Stimulated activated CD8-positive, alpha-beta memory T cell treated with anti-CD3 and anti-CD28 coated beads, Interleukin-7, amount 100 ng/mL, for 1 hour (primary cell): ENCODE measurements at places on chromosomes 7 and 10.

- DNase-seq = no peak
Observed at GRCh38 chr7:22574754-22575520, 74.9 kb upstream of the STEAP1B start.

DNA sequence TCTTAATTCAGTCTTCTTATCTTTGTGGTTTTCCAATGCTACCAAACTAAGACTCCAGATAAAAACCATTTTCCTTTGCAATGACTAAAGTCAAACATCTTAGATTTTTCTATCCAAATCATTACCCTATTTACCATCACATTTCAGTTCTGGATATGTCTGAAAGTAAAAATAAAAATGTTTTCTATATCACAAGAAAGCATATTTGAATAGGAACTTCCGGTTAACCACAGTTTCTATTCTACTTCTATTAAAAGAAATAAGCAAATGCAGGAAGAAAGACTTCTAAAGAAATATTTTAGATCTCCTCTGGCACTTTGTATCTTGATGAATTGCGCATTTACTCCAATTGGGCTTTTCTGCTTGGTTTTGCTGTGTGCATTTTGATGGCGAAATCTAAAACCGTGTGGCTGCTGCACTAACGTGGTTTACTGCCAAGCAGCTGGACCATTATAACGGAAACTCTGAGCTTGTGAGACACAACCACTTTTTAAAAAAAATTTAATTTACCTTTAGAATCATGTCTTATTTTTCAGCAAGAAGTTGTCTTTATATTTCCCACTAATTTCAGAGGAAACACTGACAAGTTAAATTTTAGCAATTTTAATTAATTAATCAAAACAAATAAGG lies 146.1 kb downstream of the VPS50 start:
- DNase-seq = no peak

GRCh38 chr7:82044497-82045080 lies 274.7 kb upstream of the HGF start:
- no peak for DNase-seq

- DNase-seq = no peak
Observed at GRCh38 chr7:107813524-107813923, 10.5 kb upstream of the SLC26A3 start.

DNA sequence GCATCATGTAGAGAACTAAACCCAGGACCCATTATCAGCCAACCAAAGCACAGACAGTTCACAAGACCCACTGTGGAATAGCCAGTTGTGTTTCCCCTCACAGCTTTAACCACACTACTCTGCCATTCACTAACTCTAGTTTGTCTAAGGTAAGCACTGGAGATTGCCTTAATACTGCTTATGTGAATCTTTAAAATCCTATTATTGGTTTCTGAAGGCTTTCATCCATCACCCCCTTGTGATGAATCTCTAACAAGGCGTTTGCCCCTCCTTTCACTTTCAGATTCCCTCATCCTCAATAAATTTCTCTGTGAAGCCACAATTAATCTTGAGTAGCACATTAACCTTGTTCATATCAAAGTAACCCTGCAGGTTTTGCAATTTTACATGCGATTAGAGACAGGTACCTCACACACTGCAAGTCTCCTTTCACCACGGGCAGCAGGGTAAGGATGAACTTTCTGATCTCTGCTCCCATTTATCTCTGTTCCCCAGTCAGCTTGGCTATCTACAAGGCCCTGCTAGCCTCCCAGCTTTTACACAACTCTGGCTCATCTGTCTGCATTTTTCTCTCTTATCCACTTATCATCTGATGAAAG lies 785.6 kb downstream of the REEP3 start:
- DNase-seq = no peak

GRCh38 chr7:157020514-157021070 lies 10.1 kb upstream of the MNX1 start:
- no peak for DNase-seq

GRCh38 chr7:99244939-99245338 lies 27.7 kb upstream of the MYH16 start:
- DNase-seq = no peak

DNA sequence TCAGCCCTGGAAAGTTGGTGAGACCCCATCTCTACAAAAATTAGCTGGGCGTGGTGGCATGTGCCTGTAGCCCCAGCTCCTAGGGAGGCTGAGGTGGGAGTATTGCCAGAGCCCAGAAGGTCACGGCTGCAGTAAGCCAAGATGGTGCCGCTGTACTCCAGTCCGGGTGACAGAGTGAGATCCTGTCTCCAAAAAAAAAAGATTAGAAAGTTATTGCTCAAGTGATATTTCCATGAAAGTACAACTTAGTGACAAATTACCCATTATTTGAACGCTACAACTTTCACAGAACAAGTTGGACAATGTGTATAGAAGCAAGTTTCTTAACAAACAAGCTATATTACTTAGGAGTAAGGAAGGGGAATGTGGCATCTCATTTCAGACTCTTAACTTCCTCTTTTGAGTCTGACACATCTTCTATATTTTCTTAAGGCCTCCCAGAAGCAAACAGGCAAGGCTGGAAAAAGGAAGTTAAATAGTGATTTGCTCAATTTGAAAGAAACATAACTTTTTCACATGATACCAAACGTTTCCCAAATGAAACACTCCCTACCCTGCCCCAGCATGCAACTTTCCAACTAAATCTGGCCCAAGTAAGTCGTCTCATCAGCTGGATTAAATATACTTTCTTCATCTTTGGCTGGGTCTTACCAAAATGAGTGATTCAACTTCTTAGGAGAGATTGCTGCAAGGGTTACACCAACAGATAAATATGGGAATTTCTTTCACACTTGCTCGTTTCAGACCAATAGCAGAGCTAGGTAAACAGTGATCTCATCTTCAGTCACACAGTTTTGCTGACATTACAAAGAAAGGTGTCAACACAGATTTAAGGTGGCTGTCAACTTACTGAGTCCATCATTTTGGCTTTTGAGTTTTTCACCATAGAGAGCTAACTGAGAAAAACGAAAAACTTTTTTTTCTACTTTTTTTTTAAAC lies 66.3 kb upstream of the KLF6 start:
- no peak for DNase-seq

DNA sequence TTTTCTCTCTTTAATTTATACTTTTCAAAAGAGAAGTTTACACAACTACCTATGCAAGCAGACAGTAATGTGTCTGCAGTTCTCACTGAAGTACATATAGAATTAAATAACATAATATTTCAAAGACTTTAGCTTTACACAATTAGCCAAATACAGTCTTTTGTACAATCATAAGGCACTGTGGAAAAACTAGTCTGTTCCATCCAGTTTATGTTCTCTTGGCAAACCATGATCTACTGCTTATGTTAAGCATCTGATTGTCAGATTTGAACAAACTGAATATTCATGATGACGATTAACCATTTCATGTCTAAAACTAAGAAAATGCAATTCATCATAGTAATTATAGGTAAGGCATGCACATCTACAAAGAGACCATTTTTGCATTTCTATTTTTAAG lies 842 bp downstream of the SEMA3A start:
- no peak for DNase-seq

DNA sequence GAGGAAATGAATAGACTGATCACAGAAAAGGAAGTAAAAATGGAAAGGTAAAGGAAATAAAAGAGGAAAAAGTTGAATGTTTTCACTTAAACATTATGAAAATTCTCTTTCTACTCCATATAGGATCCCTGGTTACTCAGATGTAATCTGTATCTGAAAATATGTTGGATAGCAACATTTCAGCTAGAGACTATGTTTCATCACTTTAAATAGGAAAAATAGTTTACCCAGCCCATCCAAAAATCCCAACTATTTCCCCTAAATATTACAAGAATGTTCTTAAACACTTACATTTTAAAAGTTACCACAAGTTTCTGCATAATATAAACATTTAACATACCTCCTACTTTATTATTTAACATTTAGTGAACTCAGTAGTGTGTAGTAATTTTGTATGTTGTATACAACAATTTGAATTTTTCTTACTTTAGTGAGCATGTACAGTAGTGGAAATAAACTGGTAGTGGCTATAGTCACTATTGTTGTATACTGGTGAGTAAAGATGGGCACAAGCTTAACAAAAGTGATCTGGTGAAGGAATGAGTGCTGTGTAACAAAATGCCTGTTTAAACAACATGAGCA lies 27.1 kb downstream of the SLF2 start:
- DNase-seq = no peak

GRCh38 chr10:61592581-61592980 lies 70.1 kb upstream of the CABCOCO1 start:
- no peak for DNase-seq

- peak; percentile 32 for DNase-seq
Observed at GRCh38 chr7:76318488-76319353, 16.2 kb downstream of the HSPB1 start.

DNA sequence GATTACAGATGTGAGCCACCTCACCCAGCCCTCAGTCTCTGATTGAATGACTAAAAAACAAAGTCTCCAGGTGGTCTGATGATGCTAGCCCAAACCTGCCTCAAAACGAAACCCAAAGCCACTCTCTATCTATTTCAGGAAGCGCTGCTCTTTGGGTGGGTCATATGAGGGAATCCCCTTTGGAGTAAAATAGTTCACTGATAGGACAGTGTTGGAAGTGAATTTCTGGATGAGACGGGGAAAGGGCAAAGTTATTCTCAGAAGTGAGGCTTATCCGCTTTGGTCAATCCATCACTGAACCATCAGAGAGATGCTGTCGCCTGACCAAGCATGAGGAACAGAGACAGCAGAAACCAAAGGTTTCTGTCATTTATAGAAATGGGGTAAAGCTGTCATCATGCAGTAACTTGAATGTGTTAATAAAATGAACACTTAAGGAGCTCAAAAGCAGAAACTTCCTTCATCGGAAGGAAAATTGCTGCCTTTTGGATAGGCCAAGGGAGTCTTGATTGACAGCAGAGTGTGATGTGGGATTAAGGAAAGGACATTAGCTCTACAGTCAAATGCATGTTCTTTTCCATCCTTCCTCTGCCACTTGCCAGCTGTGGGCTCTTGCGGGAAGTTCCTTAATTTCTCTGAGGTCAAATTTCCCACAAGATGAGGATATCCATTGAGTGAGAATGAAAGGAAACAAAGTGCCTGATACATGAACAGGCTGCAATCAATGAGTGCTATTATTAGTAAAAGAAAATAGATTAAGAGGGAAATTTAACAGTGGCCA lies 64.9 kb upstream of the C1QL3 start:
- no peak for DNase-seq

GRCh38 chr7:143288836-143289235 lies 685 bp downstream of the CASP2 start:
- DNase-seq = no peak

- DNase-seq = no peak
Observed at GRCh38 chr10:81179805-81180452, 642.2 kb downstream of the SH2D4B start.

- no peak for DNase-seq
Observed at GRCh38 chr7:154736389-154736788, 266.5 kb downstream of the PAXIP1 start.

- DNase-seq = no peak
Observed at GRCh38 chr10:36182606-36183005, 540.5 kb upstream of the FZD8 start.

GRCh38 chr10:3808689-3809199 lies 23.7 kb upstream of the KLF6 start:
- DNase-seq = no peak

GRCh38 chr10:70197235-70197945 lies 27.1 kb upstream of the SAR1A start:
- DNase-seq = no peak

DNA sequence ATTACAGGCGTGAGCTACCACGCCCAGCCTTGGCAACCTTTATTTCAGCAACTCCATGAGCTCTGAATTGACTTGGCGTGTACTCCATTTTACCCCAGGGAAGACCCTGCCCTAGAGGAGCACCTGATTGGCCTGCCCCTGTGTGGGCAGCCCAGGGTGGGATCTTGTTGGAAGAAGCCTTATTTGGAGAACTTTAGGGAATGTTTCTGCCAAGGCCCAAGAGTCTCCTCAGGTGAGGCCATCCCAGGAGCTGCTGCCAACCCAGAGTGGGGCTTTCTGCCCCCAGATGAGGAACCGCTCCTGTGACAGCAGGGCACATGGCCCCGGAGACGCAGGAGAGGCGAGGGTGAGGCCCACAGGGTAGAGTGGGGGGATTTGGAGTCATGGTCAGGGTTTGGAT lies 42.0 kb downstream of the VWA2 start:
- no peak for DNase-seq

GRCh38 chr7:108486291-108486966 lies 30.2 kb upstream of the NRCAM start:
- no peak for DNase-seq

DNA sequence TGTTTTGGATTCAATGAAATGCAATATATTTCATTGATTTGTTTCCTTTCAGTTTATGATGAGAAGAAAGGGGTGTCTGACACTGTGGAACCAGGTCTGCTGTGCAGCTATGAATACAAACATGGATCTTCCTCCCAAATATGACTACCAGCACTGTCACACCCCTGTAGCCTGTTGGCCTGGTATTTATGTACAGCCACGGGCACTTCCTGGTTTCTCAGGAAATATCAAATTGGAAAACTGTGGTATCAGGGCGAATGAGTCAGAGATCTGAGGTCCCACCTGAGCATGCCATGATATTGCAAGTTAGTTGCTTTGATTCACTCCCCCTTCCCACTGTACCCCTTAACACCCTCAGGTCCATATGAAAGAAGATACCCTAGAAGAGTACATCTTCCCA lies 87.8 kb downstream of the DNMBP start:
- no peak for DNase-seq

GRCh38 chr10:72027498-72027897 lies 60.9 kb downstream of the SPOCK2 start:
- DNase-seq = no peak

DNA sequence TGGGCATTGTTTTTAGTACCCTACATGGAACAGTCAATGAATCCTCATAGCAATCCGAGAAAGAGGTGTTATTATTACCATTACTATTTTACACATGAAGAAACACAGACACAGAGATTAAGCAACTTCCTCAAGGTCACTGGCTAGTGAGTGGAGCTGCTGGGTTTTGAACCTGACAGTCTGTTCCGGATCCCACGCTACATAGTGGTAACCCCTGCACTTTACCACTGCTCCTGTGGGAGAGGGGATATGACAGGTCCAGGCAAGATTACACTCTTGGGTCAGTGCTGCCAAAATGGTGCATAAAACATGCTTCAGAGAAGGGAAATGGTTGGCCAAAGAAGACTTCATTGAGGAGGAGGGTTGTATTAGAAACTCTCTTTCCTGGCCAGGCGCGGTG lies 185.7 kb downstream of the XPNPEP1 start:
- no peak for DNase-seq

DNA sequence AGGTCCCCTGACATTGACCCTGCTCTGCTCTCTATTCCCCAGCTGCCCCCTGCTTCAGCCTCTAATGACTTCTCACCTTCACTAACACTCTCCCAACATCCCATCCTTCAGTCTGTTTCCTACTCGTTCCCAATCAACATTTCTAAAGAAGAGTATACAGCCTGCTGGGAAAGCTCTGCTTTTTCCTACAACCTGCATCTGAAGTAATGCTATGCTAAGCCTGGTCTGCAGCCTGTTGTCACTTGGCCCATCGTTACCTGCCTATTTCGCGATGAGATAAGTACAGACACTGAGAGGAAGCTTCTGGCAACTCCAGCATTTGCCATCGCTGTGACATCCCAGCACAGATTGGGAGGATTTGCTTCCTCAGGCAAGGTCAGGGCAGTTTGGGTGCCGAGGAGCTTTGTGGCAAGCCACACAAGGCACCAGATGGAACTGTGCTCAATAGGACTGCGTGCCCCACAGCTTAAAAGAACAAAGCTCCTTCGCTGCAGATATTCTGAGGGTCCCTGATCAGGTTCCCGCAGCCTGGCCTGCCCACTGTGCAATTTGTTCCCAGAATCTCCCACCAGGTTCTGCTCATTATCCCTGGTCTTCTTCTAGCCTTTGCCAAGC lies 51.4 kb downstream of the PKD1L1 start:
- DNase-seq = no peak

GRCh38 chr10:7084280-7085005 lies 326.4 kb downstream of the SFMBT2 start:
- no peak for DNase-seq
